Activated CD4-positive, alpha-beta T cell treated with anti-CD3 and anti-CD28 coated beads for 36 hours (primary cell): ENCODE measurements at places on chromosomes 6 and 20. TPM values are rescaled to one million over a fixed set of nuclear protein-coding genes. Genes with fewer than 3 reads are reported as not detected.

- peaks cover 10% of the 10 kb centered on the region for H3K4me1 ChIP-seq
- peaks cover 33% of the 10 kb centered on the region for H3K27me3 ChIP-seq
- no peaks in the 10 kb centered on the region for H3K36me3 ChIP-seq
- H3K27ac ChIP-seq: no peak overlapping the region
- H3K4me3 ChIP-seq: no peak overlapping the region
- DNase-seq: no peak
Observed at GRCh38 chr6:133816171-133816570, 72.7 kb upstream of the TCF21 start.

- H3K4me1 ChIP-seq: no peaks in the 10 kb centered on the region
- H3K4me3 ChIP-seq: no peak overlapping the region
- no peak overlapping the region for H3K27ac ChIP-seq
- no peak for DNase-seq
- peaks cover 5% of the 10 kb centered on the region for H3K36me3 ChIP-seq
Observed at GRCh38 chr6:159804504-159804903, 4.4 kb downstream of the PNLDC1 start.

GRCh38 chr6:87054143-87054833, 40.6 kb downstream of the CGA start:
- H3K4me3 ChIP-seq: no peak overlapping the region
- peaks cover 9% of the 10 kb centered on the region for H3K27me3 ChIP-seq
- H3K36me3 ChIP-seq: no peaks in the 10 kb centered on the region
- no peak for DNase-seq
- no peaks in the 10 kb centered on the region for H3K4me1 ChIP-seq
- no peak overlapping the region for H3K27ac ChIP-seq

GRCh38 chr20:33540427-33540826, 50.5 kb downstream of the CBFA2T2 start:
- H3K4me3 ChIP-seq: no peak overlapping the region
- H3K27ac ChIP-seq: no peak overlapping the region
- no peaks in the 10 kb centered on the region for H3K27me3 ChIP-seq
- H3K36me3 ChIP-seq: peaks cover 6% of the 10 kb centered on the region
- H3K4me1 ChIP-seq: peaks cover 8% of the 10 kb centered on the region
- DNase-seq: no peak

- no peaks in the 10 kb centered on the region for H3K36me3 ChIP-seq
- H3K4me3 ChIP-seq: no peak overlapping the region
- no peak overlapping the region for H3K27ac ChIP-seq
- no peaks in the 10 kb centered on the region for H3K4me1 ChIP-seq
Observed at GRCh38 chr6:50289366-50289765, 239.6 kb upstream of the DEFB112 start.

DNA sequence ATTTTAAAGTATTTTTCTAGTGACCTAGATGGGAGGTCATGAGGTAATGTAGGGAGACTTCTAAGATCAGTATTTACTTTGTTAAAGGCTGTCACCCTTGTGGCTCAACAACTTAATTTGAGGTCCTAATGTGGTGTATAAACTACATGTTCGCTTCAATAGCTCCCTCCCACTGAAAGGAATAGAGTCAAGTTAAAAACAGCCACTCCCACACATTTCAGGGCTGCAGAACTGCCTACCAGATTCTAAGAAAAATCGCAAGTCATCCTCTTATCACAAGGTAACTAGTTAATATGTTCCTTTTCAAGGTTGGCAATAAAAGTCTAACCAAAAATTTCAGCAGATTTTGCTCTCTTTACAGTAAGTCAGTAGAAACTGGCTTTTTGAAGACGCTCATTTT, 15.1 kb downstream of the GSTA1 start:
- H3K4me3 ChIP-seq: no peak overlapping the region
- DNase-seq: no peak
- H3K4me1 ChIP-seq: no peaks in the 10 kb centered on the region
- H3K27ac ChIP-seq: no peak overlapping the region

Gene ENPP5
- 0.23 TPM for total RNA-seq

Gene PDE10A
- not detected for total RNA-seq

Gene FOXQ1
- total RNA-seq: not detected

Gene BACH2
- 74.7 TPM for total RNA-seq

Gene C20orf144
- 0.16 TPM for total RNA-seq

Gene KIFC1
- 86.0 TPM for total RNA-seq

Gene TRIM15
- total RNA-seq: 0.26 TPM
